Stimulated activated CD8-positive, alpha-beta memory T cell treated with anti-CD3 and anti-CD28 coated beads, Interleukin-4, amount 100 ng/mL, for 4 hours (primary cell): ENCODE measurements at places on chromosomes 4 and X.

DNA sequence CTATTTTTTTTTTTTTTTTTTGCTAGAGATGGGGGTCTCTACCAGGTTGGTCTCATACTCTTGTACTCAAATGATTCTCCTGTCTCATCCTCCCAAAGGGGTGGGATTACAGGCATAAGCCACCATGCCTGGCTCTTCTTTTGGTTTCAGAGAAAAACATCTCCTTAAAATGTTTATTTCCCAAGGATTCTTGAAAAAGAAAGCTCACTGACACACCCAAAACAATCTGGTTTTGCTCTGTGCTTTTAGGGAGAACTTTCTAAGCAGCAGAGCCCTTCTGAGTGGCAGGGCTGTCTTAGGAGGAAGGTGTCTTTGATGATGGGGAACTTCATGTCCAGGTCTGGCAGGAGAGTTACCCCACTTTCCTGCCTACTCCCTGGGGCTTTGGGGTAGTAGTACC lies 1.2 kb downstream of the SOD3 start:
- no peak for DNase-seq

- DNase-seq, result peak; percentile 91
Measured at GRCh38 chr4:176319704-176320339, at the start of gene SPCS3. TSS of gene SPCS3 (plus strand) at chr4:176319966. CDS start at chr4:176320077, 111 bp downstream.

DNA sequence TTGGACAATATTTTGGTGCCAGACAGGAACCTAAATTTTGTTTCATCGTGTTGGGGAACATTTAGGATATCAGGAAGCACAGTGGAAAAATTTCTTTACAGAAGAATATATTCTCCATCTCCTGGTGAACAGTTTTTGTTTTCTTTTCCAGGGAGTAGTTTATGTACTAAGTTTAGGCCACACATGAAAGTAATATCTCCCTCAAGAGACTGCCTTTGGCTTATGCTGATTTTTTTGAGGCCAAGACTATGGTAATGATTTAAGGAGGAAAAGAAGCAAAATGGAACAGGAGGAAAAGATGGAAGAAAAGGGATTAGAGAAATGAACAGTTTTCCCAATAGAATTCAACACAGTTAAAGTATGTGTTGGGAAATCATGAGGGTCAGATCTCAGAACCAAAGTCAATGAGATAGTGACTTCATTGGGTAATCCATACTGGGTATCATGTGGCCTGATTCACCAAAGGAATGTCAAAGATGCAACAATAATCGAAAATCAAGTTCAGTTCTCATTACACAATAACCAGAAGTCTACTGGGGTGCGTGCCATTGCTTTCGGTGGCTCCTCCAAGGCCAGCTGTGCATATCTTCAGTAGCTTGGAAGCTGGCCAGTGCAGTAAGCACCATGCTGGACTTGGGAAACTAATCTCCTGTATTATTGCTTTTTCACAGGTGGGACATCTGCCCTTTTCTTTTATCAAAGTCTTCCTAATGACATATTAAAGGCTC lies 234.8 kb downstream of the COL25A1 start:
- no peak for DNase-seq

GRCh38 chrX:147646949-147647723 lies 264.6 kb upstream of the FMR1 start:
- DNase-seq, result no peak

- no peak for DNase-seq
Measured at GRCh38 chr4:77881460-77882295, 19.0 kb downstream of the MRPL1 start.

- no peak for DNase-seq
Measured at GRCh38 chr4:74738464-74739143, 55.7 kb downstream of the BTC start.

DNA sequence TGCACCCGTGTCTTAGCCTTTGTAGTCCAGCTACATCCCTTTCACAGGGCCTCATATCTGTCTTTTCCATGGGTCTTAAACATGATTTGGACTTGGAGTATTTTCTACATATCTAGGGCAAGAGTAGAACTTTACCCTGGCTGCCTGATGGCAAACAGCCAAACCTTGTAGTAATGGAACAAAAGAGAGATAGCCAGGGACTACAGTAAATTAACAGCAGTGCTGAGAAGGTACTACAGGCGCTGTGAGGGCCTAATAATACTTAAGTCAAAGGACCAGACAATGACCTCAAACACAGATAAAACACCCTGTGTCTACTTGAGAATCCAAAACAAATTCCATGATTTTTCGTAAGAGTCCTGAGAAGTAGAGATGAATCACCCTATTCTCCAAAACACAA lies 111.0 kb upstream of the WDR17 start:
- DNase-seq, result no peak

GRCh38 chrX:34879346-34879745 lies 63.2 kb upstream of the FAM47B start:
- no peak for DNase-seq

GRCh38 chr4:40622913-40623312 lies 6.8 kb downstream of the RBM47 start:
- no peak for DNase-seq

DNA sequence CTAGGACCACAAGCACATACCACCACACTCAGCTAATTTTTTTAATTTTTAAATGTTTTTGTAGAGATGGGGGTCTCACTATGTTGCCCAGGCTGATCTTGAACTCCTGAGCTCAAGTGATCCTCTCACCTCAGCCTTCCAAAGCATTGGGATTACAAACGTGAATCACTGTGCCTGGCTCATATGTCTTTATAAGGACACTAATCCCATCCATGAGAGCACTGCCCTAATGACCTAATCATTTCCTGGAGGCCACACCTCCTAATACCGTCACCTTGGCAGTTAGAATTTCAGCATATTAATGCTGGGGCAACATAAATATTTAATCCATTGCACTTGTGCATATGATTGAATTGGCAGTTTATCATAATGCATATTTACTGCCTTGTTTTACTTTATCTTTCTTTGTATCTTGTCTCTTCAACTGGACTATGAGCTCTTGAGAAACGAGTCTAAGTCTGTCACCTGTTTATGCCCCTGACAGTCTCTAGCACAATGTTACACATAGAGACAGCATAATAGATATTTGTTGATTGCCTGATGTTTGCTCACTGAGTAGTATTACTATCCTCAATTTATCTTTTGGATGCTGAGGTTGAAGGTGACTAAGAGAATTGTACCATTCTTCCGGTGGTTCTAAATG lies 172.0 kb downstream of the AASDH start:
- no peak for DNase-seq

DNA sequence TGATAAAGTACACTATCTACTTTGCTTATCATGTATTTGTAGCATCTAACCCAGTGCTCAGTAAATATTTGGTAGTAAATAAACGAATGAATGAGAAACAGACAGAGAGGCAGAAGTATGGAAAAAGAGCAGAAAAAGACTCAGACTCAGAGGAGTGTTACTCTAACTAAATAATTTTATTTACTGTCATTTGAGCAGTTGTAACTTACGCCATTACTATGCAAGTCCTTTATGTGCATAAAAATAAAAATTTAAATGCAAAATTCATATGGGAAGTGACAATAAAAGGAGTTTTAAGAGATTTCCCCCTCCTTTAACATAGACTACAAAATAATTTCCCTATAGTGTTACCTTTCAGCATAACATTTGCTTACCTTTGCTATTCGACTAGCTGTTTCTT lies 49.5 kb downstream of the ZAR1 start:
- DNase-seq, result no peak

DNA sequence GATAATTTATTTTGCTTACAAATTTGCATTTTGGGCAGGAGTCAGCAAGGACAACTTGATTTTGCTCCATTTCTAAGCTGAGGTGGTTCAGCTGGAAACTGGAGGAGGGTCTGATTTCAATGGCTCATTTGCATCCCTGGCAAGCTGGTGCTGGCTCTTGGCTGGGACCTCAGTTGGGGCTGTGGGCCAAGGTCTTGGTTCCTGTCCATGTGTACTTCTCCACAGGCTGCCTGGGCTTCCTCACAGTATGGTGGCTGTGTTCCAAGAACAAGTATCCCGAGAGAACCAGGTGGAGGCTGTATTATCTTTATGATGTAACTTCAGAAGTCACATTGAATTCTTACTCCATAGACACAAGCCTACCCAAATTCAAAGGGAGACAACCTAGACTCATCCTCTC lies 77.0 kb upstream of the STX18 start:
- no peak for DNase-seq

DNA sequence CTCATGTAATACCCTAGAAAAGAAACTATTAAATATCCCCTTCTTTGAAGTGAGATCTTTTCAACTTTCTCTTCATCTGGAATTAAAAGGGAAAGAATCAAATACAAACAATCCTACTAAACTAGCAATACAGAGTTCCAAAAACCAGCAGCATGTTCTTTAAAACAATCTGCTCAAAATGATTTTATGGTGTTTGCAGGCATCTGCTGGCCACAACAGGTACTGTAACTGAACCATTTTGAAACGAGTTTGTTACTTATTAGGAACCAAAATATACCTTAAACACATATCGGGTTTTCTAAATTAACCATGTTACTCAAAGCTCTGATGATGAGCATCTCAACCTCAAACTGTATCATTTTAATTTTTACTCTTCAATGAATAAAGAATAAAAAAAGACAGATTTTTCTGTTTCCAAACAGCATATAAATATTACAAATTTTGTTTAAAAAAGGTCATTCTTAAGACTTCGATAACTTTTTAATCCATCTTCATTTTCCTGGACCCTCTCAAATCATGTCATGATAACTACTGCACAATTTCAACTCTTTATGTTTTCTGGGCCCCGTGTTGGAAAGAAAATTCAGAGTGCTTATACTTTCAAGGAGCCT lies 56.5 kb downstream of the ARAP2 start:
- DNase-seq, result no peak

DNA sequence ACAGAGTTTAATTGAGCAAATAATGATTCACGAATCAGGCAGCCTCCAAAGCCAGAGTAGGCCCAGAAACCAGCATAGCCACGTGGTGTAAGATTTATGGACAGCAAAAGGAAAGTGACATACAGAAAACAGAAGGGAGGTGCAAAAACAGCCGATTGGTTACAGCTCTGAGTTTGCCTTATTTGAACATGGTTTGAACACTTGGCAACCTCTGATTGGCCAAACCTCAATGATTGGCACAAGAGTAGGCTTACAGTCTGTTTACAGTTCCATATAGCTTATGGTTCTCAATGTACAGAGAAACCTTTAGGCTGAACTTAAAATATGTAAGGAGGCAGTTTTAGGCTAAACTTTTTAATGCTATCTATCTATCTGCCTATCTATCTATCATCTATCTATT lies 394.8 kb downstream of the CFAP47 start:
- no peak for DNase-seq

- no peak for DNase-seq
Measured at GRCh38 chr4:114606245-114606644, 7.6 kb downstream of the UGT8 start.

GRCh38 chrX:72644946-72645345 lies 69.2 kb downstream of the PHKA1 start:
- no peak for DNase-seq

GRCh38 chrX:153450114-153450948 lies 4.5 kb upstream of the TREX2 start:
- no peak for DNase-seq

- DNase-seq, result no peak
Measured at GRCh38 chr4:1793496-1793840, 375 bp downstream of the FGFR3 start.

- DNase-seq, result no peak
Measured at GRCh38 chr4:56259655-56260054, 127.6 kb downstream of the AASDH start.

- no peak for DNase-seq
Measured at GRCh38 chr4:128068918-128069317, 7.8 kb downstream of the LARP1B start.

- DNase-seq, result peak; percentile 68
Measured at GRCh38 chr4:972651-973424, 531 bp downstream of the DGKQ start.

- no peak for DNase-seq
Measured at GRCh38 chr4:112038861-112039260, 106.4 kb upstream of the FAM241A start.

- DNase-seq, result no peak
Measured at GRCh38 chr4:156018383-156018782, 64.7 kb upstream of the CTSO start.

GRCh38 chr4:14749910-14750309 lies 252.4 kb upstream of the CPEB2 start:
- DNase-seq, result no peak

GRCh38 chr4:169881769-169882168 lies 124.0 kb upstream of the HPF1 start:
- no peak for DNase-seq

- no peak for DNase-seq
Measured at GRCh38 chrX:48636776-48637175, 39.5 kb downstream of the WDR13 start.

GRCh38 chr4:81704461-81704860 lies 232.8 kb upstream of the RASGEF1B start:
- no peak for DNase-seq

DNA sequence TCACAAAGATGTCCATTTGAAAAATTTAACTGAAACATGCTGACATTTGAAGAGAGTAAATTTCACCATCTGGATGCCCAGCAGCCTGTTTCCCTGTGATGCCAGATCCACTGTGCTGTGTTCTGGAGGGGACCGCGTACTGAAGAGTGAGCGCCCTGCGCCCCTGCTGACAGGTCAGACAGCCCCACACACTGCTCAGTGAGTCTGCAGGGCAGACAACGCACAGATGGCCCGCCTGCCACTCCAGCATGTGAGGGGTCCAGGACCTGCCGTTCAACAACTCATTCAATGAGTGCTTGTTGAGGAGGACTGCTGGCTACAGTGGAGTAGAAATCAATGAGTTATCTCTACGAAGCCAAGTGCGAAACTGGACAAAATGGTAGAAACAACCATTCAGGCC lies 49.2 kb downstream of the FGFRL1 start:
- no peak for DNase-seq

DNA sequence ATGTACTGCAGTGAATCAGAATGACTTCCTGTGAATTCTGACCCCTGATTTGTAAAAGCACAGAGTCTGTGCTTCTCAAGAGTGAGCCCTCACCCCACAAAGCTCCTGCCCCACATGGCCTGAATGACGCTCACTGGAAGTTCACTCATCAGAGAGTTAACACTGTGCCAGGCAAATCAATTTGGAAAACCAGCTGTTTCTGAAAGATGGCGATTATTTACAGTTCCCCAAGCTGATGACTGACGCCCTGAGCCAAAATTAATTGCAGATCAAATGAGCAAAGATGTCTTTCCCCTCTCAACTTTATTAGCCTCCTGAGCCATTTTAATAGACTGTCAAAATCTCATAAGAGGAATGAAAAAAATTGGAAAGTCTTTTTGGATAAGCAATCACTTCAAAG lies 118.0 kb downstream of the SLC2A9 start:
- no peak for DNase-seq

DNA sequence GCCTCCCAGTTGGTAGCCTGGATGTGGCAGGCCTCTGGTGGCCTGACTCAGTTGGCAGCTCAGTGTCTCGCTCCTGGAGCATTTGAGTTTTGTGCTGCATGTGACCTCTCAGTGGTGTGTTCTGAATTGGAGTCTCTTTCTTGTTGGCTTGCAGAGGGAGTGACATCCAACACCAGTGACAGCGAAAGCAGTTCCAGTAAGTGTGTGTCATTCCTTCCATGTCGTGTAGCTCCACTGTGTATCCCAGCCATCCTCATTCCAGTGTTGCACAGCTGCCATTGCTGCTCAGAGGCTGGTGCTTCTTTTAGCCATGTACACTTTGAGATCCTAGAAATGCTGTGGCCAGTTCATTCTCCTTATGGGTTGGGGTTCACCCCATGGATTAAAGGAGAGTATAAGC lies 52.4 kb downstream of the DLG3 start:
- no peak for DNase-seq

GRCh38 chr4:29560452-29560851 lies 1159.7 kb upstream of the PCDH7 start:
- DNase-seq, result no peak
